Thymus (tissue), 14 donors: ENCODE measurements at places on chromosomes 4 and X.

DNA sequence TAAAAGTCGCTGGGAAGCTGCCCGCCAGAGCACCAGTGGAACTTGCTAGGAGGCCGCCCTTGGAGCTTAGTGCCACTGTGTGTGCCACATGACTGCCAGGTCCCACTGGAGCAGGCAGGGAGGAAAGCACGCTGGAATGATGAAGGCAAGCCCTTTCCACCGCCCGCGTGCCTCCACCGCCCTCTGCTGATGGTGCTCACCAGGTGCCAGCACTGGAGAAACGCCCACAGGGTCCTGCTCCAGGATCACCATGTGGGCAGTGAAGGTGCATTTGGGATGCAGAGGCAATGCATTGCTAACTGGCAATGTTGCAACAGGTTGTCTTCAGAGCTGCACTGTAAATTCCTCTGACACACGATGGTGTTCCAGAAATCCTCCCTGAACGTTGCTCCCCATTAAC lies 76.3 kb downstream of the SHROOM2 start:
- no peak overlapping the region for H3K27ac ChIP-seq
- no peaks in the 10 kb centered on the region for H3K36me3 ChIP-seq
- DNase-seq, result no peak
- no peak overlapping the region for H3K4me3 ChIP-seq

- no peak overlapping the region for H3K4me3 ChIP-seq
- no peak for DNase-seq
- peaks cover 27% of the 10 kb centered on the region for H3K27me3 ChIP-seq
These were observed 1.3 kb downstream of the SPATA18 start for GRCh38 chr4:52052475-52052780.

GRCh38 chrX:150767475-150768131 lies 74.4 kb downstream of the MTMR1 start:
- peaks cover 18% of the 10 kb centered on the region for H3K36me3 ChIP-seq
- H3K4me1 ChIP-seq, result no peaks in the 10 kb centered on the region
- no peaks in the 10 kb centered on the region for H3K27me3 ChIP-seq
- no peak overlapping the region for H3K27ac ChIP-seq
- no peak for DNase-seq

- no peaks in the 10 kb centered on the region for H3K4me1 ChIP-seq
- H3K27ac ChIP-seq, result no peak overlapping the region
- no peak for DNase-seq
These were observed 12.7 kb upstream of the DGKK start for GRCh38 chrX:50483283-50483682.

GRCh38 chr4:126262665-126263064 lies 947.9 kb downstream of the FAT4 start:
- H3K27ac ChIP-seq, result no peak overlapping the region
- DNase-seq, result no peak
- H3K36me3 ChIP-seq, result no peaks in the 10 kb centered on the region
- H3K4me3 ChIP-seq, result no peak overlapping the region
- H3K4me1 ChIP-seq, result no peaks in the 10 kb centered on the region
- H3K27me3 ChIP-seq, result no peaks in the 10 kb centered on the region

- no peak overlapping the region for H3K27ac ChIP-seq
- no peak for DNase-seq
- no peaks in the 10 kb centered on the region for H3K36me3 ChIP-seq
- H3K27me3 ChIP-seq, result peaks cover 78% of the 10 kb centered on the region
- no peaks in the 10 kb centered on the region for H3K4me1 ChIP-seq
- H3K4me3 ChIP-seq, result no peak overlapping the region
These were observed 10.6 kb upstream of the HMX1 start for GRCh38 chr4:8882239-8882638.

DNA sequence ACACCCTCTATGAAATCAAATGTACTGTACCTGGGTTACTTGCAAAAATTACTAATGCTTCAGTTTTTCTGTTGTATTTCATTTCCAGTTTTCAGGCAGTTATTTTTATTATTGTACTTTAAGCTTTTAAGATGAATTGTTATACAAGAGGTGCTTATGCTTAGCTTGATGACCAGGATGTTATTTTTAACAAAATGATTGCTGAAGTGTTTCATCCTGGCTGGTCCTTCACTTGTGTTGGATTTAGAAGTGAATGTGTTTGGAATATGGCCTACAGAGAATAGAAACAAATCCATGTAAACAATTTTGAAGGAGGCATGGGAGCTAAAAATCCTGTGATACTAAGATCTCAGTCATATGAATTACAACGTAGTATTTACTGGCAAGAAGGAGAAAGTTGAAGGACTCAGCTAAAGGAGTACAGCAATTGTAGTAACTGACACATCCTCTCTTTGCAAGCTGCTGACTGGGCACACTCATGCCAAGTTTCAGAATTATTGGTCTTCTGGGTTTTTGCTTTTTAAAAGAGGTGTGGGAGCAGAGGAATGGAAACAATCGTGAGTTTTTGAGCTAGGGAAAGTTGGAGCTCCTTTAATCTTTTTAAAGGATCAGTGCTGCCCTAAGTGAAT lies 9.2 kb downstream of the UBE2A start:
- H3K36me3 ChIP-seq, result no peaks in the 10 kb centered on the region
- H3K4me3 ChIP-seq, result no peak overlapping the region
- no peak overlapping the region for H3K27ac ChIP-seq
- DNase-seq, result no peak

DNA sequence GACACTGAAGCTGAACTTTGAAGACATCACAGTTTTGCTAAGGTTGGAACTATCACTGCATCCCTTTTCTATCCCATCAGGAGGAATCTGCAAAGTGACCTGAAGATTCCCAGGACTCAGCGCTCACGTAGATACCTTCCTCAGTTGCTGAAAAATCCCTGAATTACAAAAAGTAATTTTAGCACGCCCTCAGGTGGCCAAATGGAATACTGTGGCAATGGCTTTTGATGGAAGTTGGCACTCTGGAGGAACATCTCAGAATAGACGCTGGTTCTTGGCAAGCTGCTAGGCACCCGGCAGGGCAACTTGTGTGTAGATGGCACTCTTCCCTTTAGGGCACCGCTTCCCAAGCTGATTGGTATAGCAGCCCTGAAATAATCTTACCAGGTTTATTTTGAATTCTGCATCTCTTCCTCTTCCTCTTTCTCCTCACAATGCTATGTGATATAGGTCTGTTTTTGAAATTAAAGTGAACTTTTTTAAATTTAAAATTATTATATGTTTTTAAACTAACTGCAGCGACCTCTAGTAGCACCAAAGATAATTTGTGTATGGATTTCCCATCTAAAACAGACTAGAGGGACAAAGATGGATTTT lies 16.3 kb upstream of the ESX1 start:
- H3K4me1 ChIP-seq, result no peaks in the 10 kb centered on the region
- H3K36me3 ChIP-seq, result no peaks in the 10 kb centered on the region
- no peak for DNase-seq
- H3K27me3 ChIP-seq, result no peaks in the 10 kb centered on the region

GRCh38 chr4:16171831-16172230 lies 54.4 kb downstream of the TAPT1 start:
- H3K4me3 ChIP-seq, result no peak overlapping the region
- peaks cover 25% of the 10 kb centered on the region for H3K36me3 ChIP-seq
- H3K27me3 ChIP-seq, result no peaks in the 10 kb centered on the region
- no peaks in the 10 kb centered on the region for H3K4me1 ChIP-seq

DNA sequence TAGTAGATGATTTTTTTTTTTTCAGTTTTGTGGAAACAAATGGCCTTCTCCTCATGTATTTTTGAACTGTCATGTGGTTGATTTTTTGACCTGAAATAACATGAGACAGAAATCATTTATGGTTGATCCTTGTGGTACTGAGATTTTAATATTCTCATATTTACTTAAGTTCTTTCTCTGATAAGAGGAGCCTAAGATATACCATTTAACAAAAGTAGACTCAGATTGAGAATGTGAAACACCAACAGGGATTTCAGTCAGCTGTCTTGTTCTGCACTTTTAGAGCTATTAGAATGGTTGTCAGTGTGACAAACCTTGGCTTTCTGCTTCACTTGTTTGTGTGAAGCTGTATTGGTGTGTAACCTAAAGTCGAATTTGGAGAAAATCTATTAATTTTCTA lies 575.7 kb downstream of the SPOCK3 start:
- no peak overlapping the region for H3K4me3 ChIP-seq
- no peak for DNase-seq
- H3K27ac ChIP-seq, result no peak overlapping the region
- no peaks in the 10 kb centered on the region for H3K4me1 ChIP-seq

- H3K27me3 ChIP-seq, result no peaks in the 10 kb centered on the region
- H3K27ac ChIP-seq, result no peak overlapping the region
- no peak for DNase-seq
- H3K4me3 ChIP-seq, result no peak overlapping the region
These were observed 4.0 kb upstream of the ZFX start for GRCh38 chrX:24145303-24146186.

- no peak for DNase-seq
- H3K27ac ChIP-seq, result no peak overlapping the region
- H3K36me3 ChIP-seq, result no peaks in the 10 kb centered on the region
- H3K4me3 ChIP-seq, result no peak overlapping the region
- no peaks in the 10 kb centered on the region for H3K4me1 ChIP-seq
These were observed 24.8 kb downstream of the CDKN2AIP start for GRCh38 chr4:183469285-183469684.

DNA sequence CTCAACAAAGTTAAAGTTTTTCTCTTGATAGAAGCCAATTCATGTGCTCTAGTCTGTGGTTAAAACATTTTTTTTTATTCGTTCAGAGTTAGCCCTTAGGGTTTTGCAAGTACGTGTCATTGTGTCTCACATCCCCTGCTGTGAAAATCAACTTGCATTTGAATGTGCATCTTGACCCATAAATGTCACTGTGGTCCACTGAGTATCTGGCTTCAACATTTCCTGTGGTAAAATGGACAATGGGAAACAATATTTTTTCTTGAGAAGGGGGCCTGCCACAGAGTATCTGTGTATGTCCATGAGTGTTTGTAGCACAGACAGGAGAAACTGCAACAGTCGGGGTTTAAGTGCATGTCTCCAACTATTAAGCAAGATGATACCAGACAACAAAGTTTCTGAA lies 554.8 kb upstream of the TENM3 start:
- no peak for DNase-seq
- H3K36me3 ChIP-seq, result no peaks in the 10 kb centered on the region
- no peak overlapping the region for H3K27ac ChIP-seq
- no peak overlapping the region for H3K4me3 ChIP-seq
- no peaks in the 10 kb centered on the region for H3K4me1 ChIP-seq
- no peaks in the 10 kb centered on the region for H3K27me3 ChIP-seq

- H3K27me3 ChIP-seq, result no peaks in the 10 kb centered on the region
- peaks cover 79% of the 10 kb centered on the region for H3K4me1 ChIP-seq
- H3K36me3 ChIP-seq, result peaks cover 4% of the 10 kb centered on the region
- peak overlapping the region; percentile 3 for H3K4me3 ChIP-seq
- DNase-seq, result peak; percentile 42
These were observed 44.9 kb downstream of the HADH start for GRCh38 chr4:108034565-108034964.

- no peaks in the 10 kb centered on the region for H3K4me1 ChIP-seq
- H3K4me3 ChIP-seq, result no peak overlapping the region
- no peaks in the 10 kb centered on the region for H3K27me3 ChIP-seq
- no peak for DNase-seq
- no peaks in the 10 kb centered on the region for H3K36me3 ChIP-seq
- H3K27ac ChIP-seq, result no peak overlapping the region
These were observed 29.5 kb downstream of the LRIT3 start for GRCh38 chr4:109877400-109877799.

DNA sequence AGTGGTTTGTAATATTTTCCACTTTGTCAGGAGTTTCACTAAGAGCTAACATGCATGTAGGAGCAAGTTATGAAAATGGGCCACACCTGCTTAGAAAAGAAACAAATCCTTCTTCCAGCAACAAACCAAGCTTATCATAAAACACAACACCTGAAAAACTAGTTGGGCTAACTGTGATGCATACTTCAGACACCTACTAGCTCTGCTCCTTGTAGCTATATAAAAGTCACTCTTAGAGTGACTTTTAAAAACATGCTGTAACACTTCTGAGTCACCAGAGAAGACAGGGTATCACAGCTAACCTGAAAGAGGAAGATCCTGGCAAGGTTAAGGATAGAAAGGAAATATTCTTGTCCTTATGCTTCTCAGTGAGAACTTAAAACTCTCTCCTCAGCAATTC lies 3.6 kb upstream of the SLAIN2 start:
- peaks cover 13% of the 10 kb centered on the region for H3K4me1 ChIP-seq
- H3K36me3 ChIP-seq, result no peaks in the 10 kb centered on the region
- no peak overlapping the region for H3K4me3 ChIP-seq
- H3K27ac ChIP-seq, result peak overlapping the region; percentile 93
- H3K27me3 ChIP-seq, result no peaks in the 10 kb centered on the region

DNA sequence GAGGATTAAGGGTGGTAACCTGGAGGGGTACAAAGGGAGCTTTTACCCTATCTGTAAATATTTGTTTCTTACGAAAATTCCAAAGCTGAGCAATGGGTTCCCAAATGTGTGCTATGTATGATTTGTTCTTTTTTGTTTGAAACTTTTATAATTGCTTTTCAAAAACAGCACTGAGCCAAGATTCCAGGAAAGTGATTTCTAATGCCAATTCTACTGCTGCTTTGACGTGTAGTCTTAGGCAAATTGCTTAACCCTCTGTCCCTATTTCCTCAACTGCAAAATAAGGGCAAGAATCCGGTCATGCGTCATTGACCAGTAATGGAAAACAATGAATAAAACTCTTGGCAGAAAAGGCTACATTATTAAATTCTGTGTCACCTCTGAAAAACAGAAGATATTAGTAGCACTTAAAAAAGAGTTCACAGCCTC lies 454.7 kb downstream of the IL15 start:
- no peaks in the 10 kb centered on the region for H3K4me1 ChIP-seq
- no peaks in the 10 kb centered on the region for H3K27me3 ChIP-seq
- H3K27ac ChIP-seq, result no peak overlapping the region
- no peak for DNase-seq
- H3K4me3 ChIP-seq, result no peak overlapping the region

DNA sequence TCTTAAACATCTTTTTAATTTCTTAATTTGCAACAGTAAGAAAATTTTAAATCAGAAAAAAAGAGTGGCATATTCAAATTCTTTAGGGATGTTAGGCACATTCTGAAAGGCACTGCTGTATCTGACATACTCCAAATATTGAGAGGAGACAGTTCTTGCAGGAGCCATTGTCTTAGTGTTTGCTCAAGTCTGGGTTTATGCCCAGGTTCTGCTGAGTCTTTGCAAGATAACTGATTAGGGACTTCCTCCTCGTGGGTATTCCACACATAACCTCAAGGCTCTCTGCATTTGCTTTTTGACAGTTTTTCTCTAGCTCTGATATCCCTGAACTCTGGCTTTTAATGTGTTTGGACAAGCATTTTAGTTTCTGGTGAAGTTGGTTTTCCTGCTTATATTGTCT lies 52.6 kb downstream of the RPS3A start:
- no peak for DNase-seq
- no peaks in the 10 kb centered on the region for H3K4me1 ChIP-seq
- H3K27me3 ChIP-seq, result no peaks in the 10 kb centered on the region

- H3K27me3 ChIP-seq, result no peaks in the 10 kb centered on the region
- no peaks in the 10 kb centered on the region for H3K4me1 ChIP-seq
- no peak overlapping the region for H3K4me3 ChIP-seq
- H3K27ac ChIP-seq, result no peak overlapping the region
- no peaks in the 10 kb centered on the region for H3K36me3 ChIP-seq
These were observed 262.8 kb downstream of the PRDM5 start for GRCh38 chr4:120659616-120660170.
